Stimulated activated memory B cell treated with anti-CD40 and anti-IgM and Interleukin-4, amounts not matched to agents 10 μg/mL and 1 μg/mL and 100 μg/mL, for 72 hours (primary cell): ENCODE measurements at places on chromosomes 6 and 20.
A peak's percentile ranks its signal among the peaks of the same experiment; 100 is the strongest.

- H3K4me1 ChIP-seq, result no peaks in the 10 kb centered on the region
- no peaks in the 10 kb centered on the region for H3K36me3 ChIP-seq
- H3K27me3 ChIP-seq, result no peaks in the 10 kb centered on the region
- H3K27ac ChIP-seq, result no peak overlapping the region
- no peak for ATAC-seq
- no peak overlapping the region for H3K4me3 ChIP-seq
These were observed 454.9 kb downstream of the BTBD3 start for GRCh38 chr20:12372557-12372956.

GRCh38 chr6:101666256-101666655 is 272.7 kb downstream of the GRIK2 start:
- H3K27me3 ChIP-seq, result no peaks in the 10 kb centered on the region
- no peaks in the 10 kb centered on the region for H3K4me1 ChIP-seq
- no peak overlapping the region for H3K4me3 ChIP-seq
- no peak overlapping the region for H3K27ac ChIP-seq
- ATAC-seq, result no peak

- no peak for ATAC-seq
- H3K36me3 ChIP-seq, result peaks cover 25% of the 10 kb centered on the region
- H3K4me3 ChIP-seq, result no peak overlapping the region
- H3K27ac ChIP-seq, result peak overlapping the region; percentile 46
These were observed 12.0 kb downstream of the RTN4IP1 start for GRCh38 chr6:106617302-106617701.

DNA sequence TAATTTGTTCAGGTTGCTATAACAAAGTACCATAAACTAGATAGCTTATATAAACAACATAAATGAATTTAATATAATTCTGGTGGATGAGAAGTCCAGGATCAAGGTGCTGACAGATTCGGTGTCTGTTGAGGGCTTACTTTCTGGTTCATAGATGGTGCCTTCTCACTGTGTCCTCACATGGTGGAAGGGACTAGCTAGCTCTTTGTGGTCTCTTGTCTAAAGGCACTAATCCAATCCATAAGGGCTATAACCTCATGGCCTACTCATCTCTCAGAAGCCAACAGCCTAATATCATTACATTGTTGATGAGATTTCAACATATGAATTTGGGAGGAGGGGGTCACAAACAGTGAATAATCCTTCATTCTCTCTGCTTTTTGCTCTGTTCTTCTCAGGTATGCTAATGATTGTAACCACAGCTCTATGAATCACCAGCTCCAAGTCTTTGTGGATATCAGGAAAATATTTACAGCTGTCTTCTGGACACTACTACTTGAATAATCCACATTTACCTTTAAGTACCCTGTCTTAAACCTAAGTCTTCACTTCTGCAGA is 122.3 kb downstream of the NKAIN2 start:
- no peak overlapping the region for H3K4me3 ChIP-seq
- no peaks in the 10 kb centered on the region for H3K36me3 ChIP-seq
- ATAC-seq, result no peak
- no peaks in the 10 kb centered on the region for H3K27me3 ChIP-seq
